Testis (tissue), 5 donors: ENCODE measurements at places on chromosomes 6 and 20. TPM values are rescaled to one million over a fixed set of nuclear protein-coding genes. Genes with fewer than 3 reads are reported as not detected.

The OLIG3 gene
- not detected for total RNA-seq

The SLC32A1 gene
- total RNA-seq = 0.55 TPM

GRCh38 chr6:43788301-43788700, 18.3 kb downstream of the VEGFA start:
- H3K27me3 ChIP-seq = no peaks in the 10 kb centered on the region
- H3K4me3 ChIP-seq = no peak overlapping the region
- H3K4me1 ChIP-seq = no peaks in the 10 kb centered on the region
- no peak for DNase-seq
- H3K27ac ChIP-seq = no peak overlapping the region
- no peaks in the 10 kb centered on the region for H3K36me3 ChIP-seq

- peaks cover 7% of the 10 kb centered on the region for H3K4me1 ChIP-seq
- no peak for DNase-seq
- no peak overlapping the region for H3K4me3 ChIP-seq
- H3K36me3 ChIP-seq = no peaks in the 10 kb centered on the region
- no peaks in the 10 kb centered on the region for H3K27me3 ChIP-seq
These were observed 63.0 kb downstream of the SNX5 start for GRCh38 chr20:17905544-17905943.

- H3K27me3 ChIP-seq = no peaks in the 10 kb centered on the region
- H3K4me3 ChIP-seq = no peak overlapping the region
- H3K36me3 ChIP-seq = no peaks in the 10 kb centered on the region
- H3K4me1 ChIP-seq = peaks cover 3% of the 10 kb centered on the region
These were observed 161.4 kb upstream of the FLRT3 start for GRCh38 chr20:14498772-14499171.
